ENCODE measurements at places on chromosomes 6 and 20.
A peak's percentile ranks its signal among the peaks of the same experiment; 100 is the strongest.

DNA sequence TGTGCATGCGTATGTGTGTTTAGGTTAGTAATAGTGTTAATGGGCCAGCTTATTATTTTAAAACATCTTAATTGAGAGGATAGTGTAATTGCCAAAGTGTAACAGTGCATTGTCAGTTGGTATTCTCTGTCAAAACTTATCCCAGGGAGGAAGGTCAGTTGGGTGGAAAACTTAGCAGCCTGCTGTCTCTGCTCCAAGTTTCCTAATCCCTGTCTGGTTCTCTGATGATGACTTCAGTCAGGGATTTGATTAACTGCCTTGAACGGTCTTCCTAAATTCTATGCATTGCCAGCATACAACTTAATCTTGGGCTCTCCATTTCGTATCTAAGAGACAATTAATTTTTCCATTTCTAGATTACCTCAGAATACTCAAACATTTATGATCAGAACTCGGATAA lies 51.1 kb downstream of the L3MBTL3 start:
- no peak for DNase-seq

GRCh38 chr20:40908309-40908708 lies 120.3 kb upstream of the TOP1 start:
- DNase-seq: no peak

DNA sequence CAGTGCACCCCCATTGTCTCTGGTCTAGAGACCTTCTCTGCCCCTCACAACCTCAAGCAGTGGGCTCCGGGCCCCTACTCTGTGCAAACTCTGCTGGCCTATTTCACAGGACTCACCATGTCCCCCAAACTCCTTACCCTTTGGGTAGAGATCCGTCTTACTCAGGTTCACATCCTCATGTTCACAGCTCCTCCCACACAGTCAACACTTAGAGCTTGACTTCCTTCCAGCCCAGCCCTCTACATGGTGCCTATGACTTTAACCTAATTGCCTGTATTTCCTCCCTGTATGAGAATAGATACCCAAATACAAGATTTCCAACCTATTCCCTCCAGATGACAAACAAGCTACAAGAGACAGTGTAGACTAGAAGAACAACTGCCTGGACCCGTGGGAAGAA lies 528.6 kb upstream of the JARID2 start:
- no peak for DNase-seq

DNA sequence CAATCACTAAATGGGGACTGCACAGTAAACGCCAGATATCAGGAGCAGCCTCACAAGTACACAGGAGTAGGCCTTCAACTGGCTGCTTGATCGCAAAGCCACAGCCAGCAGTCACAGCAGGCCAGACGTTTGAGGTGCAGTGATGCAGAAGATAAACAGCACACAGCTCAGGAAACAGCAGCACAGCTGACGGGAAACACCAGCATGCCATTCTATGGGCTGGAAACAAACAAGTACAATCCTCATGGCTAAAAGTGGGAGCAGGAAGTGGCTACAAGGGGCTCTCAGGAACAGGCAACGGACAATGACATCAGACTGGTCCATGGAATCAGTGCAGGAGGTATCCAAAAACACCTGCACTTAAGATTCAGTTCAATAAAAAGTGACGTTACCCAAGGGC lies 111.0 kb downstream of the DTNBP1 start:
- DNase-seq: no peak

DNA sequence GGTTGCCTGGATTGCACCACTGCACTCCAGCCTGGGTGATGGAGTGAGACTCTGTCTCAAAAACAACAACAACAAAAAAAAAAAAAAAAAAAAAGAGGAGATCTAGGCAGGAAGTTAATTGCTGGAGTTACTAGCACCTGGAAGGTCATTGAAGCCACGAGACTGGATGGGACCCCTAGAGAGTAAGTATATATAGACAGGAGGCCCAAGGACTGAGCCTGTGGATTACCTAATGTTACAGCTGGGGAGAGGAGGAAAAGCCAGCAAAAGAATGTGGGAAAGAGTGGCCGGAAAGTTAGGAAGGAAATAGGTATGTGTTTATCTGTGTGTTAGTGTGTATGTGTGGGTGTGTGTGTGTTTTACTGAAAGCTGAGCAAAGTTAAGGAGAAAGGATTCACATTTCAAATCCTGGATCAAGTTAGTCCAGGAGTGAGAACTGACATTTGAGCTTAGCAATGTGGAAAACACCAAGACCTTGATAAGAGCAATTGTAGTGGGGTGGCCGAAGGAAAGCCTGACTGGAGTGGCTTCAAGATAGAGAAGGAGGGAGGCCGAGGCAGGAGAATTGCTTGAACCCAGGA lies 38.4 kb downstream of the ANKRD6 start:
- DNase-seq: no peak

GRCh38 chr20:48776306-48776705 lies 51.5 kb downstream of the PREX1 start:
- DNase-seq: no peak

DNA sequence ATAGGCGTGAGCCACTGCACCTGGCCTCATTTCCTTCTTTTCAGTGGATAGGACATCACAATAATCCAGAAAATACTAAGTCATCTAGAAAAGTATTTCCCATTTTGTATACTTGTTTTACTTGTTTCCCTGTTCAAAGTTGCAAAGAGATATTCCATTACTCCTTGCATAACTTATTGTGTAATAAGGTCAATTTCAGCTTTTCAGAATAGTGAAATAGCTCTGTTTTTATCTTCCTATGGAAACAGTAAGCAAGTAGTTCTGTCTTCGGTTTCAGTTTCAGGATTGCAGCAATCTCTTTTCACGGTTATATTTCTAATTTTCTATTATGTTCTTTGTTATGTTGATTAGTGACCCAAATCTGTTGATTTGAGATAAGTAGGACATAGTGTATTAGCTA lies 6.0 kb downstream of the STX11 start:
- DNase-seq: no peak

GRCh38 chr20:46343975-46344357 lies 35.7 kb upstream of the CDH22 start:
- DNase-seq: no peak

DNA sequence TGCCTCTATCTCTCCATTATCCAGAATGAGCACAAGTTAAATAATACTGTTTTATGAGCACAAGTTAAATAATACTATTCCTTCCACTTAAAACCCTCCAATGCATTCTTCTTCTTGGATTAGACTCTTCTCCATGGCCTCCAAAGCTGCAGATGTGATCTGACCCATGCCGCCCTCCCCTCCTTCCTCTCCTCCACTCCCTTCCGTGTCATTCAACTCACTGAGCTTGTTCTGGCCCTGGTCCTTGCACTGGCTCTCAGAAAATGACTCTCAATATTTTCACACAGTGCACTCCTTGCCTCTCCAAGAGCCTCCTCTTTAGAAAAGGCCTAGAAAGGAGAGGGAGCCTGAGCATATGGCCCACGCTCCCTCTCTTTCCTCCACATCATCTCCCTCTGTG lies 125.0 kb upstream of the CD93 start:
- DNase-seq: no peak

DNA sequence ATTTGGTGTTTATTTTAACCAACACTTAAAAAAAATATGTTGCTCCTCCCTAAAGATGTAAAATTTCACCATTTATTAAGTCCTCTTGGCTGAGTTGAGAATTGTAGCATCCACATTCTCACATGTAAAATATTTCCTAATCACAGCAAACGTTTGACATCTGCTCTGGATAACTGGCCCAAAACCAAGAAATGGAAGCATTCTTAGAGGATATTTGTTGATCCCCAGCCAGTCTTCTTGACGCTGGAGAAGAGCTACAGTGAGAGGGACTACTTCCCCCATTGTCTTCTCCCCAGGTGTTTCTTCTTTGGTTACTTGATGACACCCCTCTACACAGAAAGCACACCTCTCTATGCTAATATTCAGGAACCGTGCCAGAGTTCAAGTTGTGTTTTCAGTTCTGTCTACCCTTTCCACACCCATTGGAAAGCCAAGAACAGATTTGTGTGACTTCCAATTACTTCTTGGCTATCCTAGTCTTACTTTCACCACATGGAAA lies 454.5 kb upstream of the JAG1 start:
- DNase-seq: no peak

DNA sequence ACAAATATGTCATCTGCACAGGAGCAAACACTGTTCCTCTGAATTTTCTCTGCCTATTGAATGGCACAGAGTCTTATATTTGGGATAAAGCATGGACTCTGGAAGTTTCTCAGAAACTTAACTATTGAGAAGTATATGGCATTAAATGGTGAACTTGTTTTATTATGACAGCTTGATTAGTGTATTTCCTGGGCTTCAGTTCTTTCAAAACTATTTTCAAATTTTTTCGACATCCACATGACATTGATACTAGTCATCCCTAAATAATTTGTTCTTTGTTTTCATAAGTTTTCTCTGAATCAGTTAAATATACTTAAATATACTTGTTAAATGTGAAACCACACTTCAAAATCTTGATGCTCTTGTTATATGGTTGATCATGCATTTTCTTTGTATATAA lies 144.0 kb upstream of the TSHZ2 start:
- DNase-seq: no peak

DNA sequence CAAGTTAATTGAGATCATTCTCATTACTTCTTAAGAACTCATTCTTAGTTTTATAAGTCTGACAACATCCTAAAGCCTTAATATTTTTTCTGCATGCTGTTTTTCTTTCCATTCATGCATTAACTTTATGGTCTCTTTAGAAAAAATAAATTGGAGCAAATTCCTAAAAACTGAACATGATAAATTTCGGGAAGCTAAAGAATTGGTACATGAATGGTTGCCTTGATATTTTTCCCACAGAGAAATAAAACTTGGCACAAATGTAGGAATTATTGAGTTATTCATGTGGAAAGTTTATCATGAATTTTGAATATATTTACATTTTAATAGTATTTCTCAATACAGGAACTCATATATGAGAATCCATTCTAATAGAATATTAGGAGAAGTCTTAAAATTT lies 115.9 kb downstream of the BMP5 start:
- no peak for DNase-seq

DNA sequence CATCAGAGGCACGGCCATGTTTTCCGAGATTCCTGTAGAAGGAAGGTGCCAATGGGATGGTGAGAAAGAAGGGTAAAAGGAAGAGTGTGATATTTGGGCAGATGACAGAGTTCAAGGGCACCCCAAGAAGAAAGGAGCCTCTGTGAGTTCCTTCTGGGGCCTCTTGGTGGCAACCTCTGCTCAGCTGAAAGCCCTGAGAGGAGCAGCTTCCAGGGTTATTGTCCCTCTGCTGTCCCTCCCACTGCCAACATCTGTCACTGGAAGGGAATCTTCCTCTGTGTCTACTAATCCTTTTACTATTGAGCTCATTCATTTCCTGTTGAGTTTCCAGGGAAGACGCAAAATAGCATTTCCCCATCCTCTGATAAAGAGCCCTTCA lies 40.0 kb upstream of the KCNK16 start:
- no peak for DNase-seq

DNA sequence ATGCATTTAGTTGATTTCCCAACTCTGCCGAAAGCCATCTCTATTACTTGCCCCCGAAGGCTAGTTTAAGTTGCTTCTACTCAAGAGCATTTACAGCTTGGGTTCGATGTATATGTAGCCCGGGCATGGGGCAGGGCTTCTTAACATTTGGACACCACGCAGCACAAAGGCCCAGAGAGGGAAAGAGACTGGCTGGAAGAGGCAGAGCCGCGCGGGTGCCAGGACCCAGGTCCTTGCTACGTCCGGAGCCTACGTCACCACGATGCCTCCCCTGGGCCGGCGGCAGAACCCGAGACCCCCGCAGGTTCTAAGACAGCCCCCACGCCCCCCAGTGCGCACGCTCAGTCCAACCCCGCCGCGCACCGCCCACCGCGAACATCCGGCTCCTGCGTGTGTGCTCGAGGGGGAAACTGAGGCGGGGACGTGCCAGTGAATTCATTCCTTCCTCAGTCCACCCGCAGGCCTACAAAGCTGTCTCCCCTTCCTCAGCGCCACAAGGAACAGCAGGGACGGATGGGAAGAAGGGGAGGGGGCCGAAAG lies 367 bp upstream of the PCIF1 start:
- peak; percentile 26 for DNase-seq

DNA sequence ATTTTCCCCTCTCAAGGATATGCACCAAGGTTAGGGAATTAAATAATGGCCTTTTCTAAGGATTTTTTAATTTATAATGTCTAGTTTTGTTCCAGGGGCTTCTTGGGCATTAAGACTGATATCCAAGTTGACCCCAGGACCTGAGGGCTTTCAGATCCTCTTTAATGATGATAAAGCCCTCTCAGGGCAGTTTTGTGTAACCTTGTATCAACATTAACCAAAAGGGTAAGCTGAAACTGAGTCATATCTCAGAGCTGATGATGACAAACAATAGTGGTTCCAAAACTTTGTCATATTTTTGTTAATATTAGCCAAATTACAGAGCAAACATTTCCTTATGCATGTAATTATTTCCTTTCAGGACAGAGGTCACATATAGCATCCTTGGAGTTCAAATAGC lies 309.4 kb upstream of the MAN1A1 start:
- DNase-seq: no peak

- DNase-seq: no peak
Observed at GRCh38 chr20:40497899-40498691, 190.9 kb downstream of the MAFB start.

DNA sequence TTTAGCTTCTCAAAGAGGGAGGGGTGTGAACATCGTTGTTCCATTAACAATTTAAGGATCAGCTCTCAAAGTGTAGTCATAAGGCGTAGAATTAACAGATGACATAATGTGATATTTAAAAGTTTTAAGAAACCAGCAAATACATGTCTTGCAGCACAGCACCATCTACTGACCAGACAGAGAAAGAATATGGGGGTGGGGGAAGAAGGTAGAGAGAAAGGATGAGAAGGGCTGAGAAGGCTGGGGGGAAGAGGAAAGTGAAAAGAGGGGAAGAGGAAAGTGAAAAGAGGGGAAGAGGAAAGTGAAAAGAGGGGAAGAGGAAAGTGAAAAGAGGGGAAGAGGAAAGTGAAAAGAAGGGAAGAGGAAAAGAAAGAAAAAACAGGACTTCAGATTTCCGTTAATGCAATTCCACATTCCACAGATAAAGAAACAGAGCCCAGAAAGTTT lies 80.9 kb downstream of the HAO1 start:
- no peak for DNase-seq

DNA sequence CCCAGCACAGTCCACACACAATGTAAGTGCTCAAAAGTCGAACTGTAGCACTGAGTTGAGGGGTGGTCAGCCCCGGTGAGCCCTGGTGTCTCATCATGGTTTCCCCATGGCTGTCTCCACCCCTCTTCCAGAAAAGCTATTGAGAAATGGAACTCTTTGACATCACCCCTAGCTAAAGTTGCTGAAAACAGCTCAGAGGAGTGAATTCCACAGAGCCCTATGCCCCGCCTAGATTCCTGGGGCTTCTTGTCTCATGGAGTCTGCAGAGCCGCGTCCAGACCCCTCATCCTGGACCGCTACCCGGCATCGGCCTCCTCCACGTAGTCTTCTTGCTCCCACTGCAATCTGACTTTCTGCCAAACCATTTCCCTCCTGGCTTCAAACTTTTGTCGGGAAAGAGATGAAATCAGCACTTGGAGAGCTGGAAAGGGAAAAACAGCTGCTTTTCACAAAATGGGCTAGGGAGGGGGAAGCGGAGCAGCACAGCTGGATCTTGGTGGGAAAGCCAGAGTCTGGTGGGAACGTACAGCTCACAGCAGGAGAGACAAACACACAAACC lies 132.2 kb downstream of the SNX5 start:
- DNase-seq: no peak

- no peak for DNase-seq
Observed at GRCh38 chr6:139533573-139534471, 159.4 kb upstream of the CITED2 start.

GRCh38 chr6:127956260-127956888 lies 55.5 kb upstream of the THEMIS start:
- DNase-seq: peak; percentile 41

- no peak for DNase-seq
Observed at GRCh38 chr6:35919085-35919826, 1.6 kb downstream of the SRPK1 start.

All from HS-27A (cell line).